ENCODE measurements at places on chromosomes 1 and 21. TPM values are rescaled to one million over a fixed set of nuclear protein-coding genes. Genes with fewer than 3 reads are reported as not detected.

Gene PADI2
- under 0.01 TPM for total RNA-seq

Gene FLAD1
- 35.3 TPM for total RNA-seq

Gene METTL25B
- total RNA-seq: 11.6 TPM

Gene CYP4A11
- not detected for total RNA-seq

Gene ABCG1
- total RNA-seq: 0.34 TPM

Gene ACTL8
- 0.30 TPM for total RNA-seq

Gene MEF2D
- 11.4 TPM for total RNA-seq

Gene CFAP45
- 0.30 TPM for total RNA-seq

Gene YY1AP1
- 24.7 TPM for total RNA-seq

Gene LCE1D
- total RNA-seq: not detected

Gene OR2M3
- not detected for total RNA-seq

Gene LCE3D
- not detected for total RNA-seq

Gene SPRR2G
- total RNA-seq: not detected

Gene GUCA2B
- total RNA-seq: not detected

Gene RGS1
- not detected for total RNA-seq

Gene KCNQ4
- under 0.01 TPM for total RNA-seq

Gene TAF1A
- 6.4 TPM for total RNA-seq

Gene AVPR1B
- total RNA-seq: not detected

Gene SLC22A15
- total RNA-seq: 0.30 TPM

Gene UBASH3A
- not detected for total RNA-seq

Gene OXCT2
- 1.5 TPM for total RNA-seq

Gene CSF1
- total RNA-seq: 22.4 TPM

Gene MMEL1
- not detected for total RNA-seq

Gene BATF3
- total RNA-seq: 1.8 TPM

Gene PYHIN1
- total RNA-seq: not detected

Gene LRRN2
- not detected for total RNA-seq

Gene LENEP
- not detected for total RNA-seq

Gene RNU1-3
- under 0.01 TPM for total RNA-seq

Gene GJA8
- total RNA-seq: not detected

Gene NEK7
- 44.9 TPM for total RNA-seq

Gene PLEKHN1
- 1.9 TPM for total RNA-seq

Gene VHLL
- not detected for total RNA-seq

Gene G0S2
- total RNA-seq: 63.6 TPM

Gene RIPK4
- total RNA-seq: under 0.01 TPM

Gene CD34
- total RNA-seq: not detected

Gene CELA2A
- not detected for total RNA-seq

Gene TLCD4
- 0.84 TPM for total RNA-seq

Gene ALPL
- 7.2 TPM for total RNA-seq

Gene NBPF6
- total RNA-seq: not detected

Gene ILDR2
- under 0.01 TPM for total RNA-seq

Gene OR2L2
- total RNA-seq: not detected

Gene B3GALT5
- total RNA-seq: under 0.01 TPM

Gene TMPRSS3
- not detected for total RNA-seq
